HS-5 (cell line): ENCODE measurements at places on chromosomes 1 and 21.

DNA sequence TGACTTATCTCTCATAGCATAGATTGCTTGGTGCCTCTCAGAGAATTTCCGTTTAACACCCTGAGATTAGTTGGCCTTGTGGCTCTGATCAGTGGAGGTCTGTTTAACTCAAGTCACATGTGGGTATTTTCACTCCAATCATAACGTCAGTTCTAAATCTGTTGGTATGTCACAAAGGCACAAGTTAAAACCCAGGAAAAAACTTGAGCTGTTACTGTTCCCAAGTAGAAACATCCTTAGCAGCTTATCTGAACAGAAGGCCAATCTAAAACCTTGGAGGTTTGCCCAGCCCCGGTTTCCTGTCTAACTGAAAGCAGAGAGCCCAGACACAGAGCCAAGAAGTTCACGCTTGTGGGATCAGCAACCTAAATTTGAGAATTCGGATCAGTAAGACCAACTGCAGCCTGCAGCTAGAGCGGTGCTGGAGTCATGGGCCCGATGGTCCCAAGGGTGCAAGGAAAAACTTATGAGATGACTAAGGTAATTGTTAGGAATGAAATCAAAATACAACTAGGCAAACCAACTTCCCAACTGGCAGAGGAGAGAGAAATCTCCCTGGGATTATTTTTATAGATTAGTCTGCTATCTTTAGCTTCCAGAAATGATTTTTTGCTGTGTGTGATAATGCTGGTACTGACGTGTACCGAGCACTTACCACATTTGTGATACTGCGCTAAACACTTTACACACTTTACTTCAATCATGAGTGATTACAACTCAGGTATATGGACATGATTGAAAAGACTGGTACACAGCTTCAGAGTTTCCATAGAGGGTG is 90.2 kb upstream of the C1orf21 start:
- DNase-seq = no peak

DNA sequence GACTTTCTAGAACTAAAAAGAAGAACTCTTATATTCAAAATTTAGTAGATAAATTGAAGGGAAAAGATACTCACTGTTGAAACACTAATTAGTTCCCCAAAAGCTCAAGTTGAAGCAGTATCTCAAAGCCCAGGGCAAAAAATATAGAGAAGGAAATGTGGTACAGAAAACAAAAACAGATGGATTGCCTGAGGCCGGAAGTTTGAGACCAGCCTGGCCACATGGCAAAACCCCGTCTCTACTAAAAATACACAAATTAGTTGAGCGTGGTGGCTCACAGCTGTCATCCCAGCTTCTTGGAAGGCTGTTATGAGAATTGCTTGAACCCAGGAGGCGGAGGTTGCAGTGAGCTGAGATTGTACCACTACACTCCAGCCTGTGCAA is 36.0 kb downstream of the FAM177B start:
- DNase-seq = no peak

DNA sequence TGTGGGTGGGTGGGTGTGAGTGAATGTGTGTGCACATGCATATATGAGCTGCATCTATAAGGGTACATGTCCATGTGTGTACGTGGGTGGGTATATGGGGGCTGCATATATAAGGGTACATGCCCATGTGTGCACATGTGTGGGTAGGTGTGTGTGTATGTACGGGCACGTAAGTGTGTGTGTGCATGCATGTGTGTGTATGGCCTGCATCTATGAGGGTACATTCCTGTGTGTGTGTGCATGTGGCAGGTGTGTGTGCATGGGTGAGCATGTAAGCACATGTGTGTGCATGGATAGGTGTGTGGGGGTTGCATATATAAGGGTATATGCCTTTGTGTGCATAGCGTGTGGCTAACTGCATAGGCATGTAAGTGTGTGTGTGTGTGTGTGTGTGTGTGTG is 181.0 kb upstream of the ARHGEF16 start:
- DNase-seq = no peak

DNA sequence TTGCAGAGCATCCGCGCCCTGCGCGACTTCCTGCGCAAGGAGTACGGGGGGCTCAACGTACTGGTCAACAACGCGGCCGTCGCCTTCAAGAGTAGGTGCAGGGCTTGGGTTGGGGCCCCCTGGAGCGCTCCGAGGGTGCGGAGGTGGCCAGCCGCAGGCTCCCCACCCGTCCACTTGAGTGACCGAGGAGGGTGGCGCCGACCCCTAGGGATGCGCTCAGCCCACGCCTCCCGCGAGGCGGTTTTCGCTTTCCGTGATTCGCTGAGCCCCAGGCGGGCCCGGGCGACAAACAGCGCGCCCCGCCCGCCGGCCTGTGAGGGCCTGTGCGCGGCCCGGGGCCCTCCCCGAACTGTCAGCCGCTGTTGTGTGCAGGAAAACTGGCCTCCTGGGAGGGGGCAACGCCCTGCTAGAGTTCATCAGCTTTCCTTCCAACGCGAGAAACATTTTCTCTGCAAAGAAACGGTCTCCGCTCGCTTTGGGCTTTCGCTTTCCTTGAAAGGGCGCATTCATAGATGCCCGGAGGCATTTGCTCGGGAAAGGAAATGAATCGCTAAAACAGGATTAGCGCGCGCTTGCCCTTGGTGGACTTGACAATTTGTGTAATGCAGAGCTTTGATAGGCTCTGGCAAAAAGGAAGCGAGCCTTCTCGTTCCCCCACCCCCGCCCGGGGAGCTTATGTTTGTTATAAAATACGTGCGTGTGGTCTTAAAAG is 668 bp downstream of the CBR3 start:
- DNase-seq = peak; percentile 68

- no peak for DNase-seq
Observed at GRCh38 chr1:219660666-219661463, 48.0 kb upstream of the ZC3H11B start.

DNA sequence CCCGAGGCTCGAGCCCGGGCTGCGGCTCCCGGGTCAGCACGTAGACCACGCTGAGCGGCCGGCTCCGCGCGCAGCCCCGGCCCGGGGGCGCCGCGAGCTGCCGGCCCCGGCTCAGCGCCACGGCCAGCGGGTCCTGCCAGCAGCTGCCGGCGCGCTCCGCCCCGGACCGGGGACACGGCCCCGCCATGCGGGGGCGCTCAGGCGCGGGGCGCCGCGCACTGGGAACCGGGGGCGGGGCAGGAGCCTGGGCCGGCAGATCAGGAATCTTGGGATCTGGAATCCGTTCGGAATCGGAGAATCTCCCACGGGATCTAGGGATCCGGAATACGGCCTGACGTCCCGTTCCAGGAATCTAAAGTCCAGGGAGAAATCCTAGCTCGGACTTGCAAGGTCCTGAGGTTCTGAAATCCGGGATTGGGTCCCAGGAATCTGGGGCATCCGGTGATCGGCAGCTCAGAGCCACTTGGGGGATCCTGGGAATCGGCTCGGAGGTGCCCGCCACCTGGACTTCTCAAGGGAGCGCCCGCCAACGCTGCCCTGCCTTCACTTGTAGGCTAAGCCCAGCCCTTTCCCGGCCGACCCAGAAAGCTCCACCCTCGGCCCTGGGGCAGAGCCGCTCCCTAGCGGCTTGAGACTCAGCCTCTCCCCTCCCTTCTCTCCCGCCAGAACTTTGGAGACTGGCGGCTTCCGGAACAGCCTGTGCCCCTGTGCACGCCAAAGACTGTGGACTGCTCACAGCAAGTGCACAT is at the start of gene MAP3K6:
MAP3K6 (minus strand) TSS at position 551 of the 749 bp plus-strand sequence; CDS start at position 187, 364 bp downstream.
- peak; percentile 61 for DNase-seq
